ENCODE measurements at places on chromosomes 11 and 22.

- no peak for DNase-seq
Observed at GRCh38 chr22:47247579-47248240, 485.3 kb downstream of the TBC1D22A start.

GRCh38 chr22:20298110-20298802, 21.6 kb downstream of the DGCR6L start:
- no peak for DNase-seq

- DNase-seq: no peak
Observed at GRCh38 chr11:121347094-121347493, 54.5 kb downstream of the SC5D start.

DNA sequence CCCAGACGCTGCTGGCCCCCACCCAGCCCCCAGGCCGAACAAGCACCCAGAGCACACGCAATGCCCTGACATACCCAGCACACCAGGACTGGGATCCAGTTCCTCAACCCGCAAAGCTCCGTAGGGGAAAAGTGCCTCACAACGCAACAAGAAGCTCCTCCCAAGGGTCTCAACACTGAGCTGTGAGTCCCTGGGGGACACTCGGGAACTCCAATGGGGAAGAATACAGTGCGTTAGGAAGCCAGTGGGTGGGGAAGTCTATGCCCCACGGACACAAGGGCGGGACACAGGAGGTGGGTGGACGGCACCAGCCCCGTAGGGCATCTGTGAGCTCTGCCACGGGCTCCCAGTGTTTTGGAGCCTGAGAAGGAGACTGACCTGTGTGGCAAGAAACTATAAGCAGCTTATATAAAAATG, 1.6 kb downstream of the DEAF1 start:
- DNase-seq: no peak

DNA sequence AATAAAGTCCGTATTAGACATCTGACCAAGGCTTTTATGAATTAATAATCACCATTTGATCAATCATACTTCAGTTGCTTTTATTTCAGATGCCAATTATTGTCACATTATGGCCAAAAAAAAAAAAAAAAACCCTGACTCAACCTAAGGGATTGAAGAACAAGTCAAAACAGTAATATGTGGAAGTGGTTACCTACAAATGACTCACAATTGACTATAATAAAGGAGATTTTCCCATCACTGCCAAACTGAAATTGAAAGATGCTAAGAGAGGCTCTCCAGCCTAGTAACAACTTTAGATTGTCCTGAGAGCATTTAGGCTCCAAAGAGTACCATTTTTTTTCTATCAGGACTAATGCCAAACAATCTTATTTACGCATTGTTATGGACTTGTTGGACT, 35.2 kb downstream of the SOX6 start:
- DNase-seq: no peak

- no peak for DNase-seq
Observed at GRCh38 chr11:110470716-110471115, 41.0 kb downstream of the FDX1 start.

DNA sequence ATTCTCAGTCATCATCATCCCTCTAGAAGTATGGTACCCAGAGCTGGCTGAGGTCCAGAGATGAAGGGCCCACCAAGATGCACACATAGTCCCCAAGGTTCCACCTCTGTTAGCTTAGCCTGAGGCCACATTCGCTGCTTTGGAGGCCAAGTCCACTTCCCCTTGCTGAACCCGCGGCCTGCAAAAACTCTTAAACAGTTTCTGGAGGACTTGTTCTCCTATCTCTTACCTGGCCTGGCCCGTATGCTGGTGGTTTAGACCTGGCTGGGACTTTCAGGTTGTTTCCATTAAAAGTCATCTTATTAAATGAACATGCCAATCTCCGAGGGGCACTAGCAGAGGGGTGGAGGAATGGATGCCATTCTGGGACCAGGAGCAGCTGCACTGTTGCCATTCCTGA, 64.6 kb downstream of the KCNC1 start:
- DNase-seq: no peak

GRCh38 chr22:37334859-37335805, 52.8 kb downstream of the CYTH4 start:
- DNase-seq: no peak

DNA sequence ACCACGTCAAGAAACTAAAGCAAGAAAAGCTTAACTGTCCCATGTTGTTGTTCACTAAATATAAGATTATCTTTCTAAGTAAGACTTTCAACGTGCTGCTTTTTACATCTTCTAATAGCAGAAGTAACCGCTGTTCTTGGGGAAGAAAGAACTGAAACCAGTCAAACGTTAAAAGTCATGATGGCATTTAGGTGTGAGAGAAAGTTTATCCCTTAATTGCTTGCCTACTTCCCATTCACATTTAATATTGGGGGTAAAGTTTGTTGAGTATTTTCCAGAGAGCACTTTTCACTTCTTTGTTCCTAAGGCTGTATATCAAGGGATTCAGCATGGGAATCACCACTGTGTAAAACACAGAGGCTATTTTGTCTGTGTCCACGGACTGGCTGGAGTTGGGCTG, 970 bp downstream of the OR5B21 start:
- no peak for DNase-seq

GRCh38 chr11:124380585-124380984, 3.7 kb downstream of the OR8B2 start:
- no peak for DNase-seq

- peak; percentile 87 for DNase-seq
Observed at GRCh38 chr22:24427500-24428164, at the start of gene ADORA2A. Gene ADORA2A (plus strand): TSS chr22:24427599. CDS start chr22:24433405, 5,806 bp downstream.

DNA sequence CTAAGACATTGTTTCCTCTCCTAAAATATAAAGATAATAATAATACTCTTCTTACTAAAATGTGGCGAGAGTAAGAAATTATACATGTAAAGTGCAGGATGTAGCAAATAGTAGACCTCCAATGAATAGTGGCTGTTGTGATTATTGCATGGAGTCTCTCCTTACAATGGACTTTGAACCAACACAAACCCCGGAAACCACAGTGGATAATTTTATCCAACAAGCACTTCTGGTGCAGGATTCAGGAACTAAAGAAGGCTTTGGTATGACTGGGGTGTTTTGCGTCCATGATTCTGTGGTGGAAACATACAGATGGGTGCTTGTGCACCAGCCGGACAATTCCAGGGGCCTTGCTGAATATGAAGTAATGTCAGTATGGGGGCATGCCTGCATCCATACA, 146.4 kb upstream of the UBASH3B start:
- DNase-seq: no peak

- peak; percentile 7 for DNase-seq
Observed at GRCh38 chr11:1640076-1640946, 10.7 kb downstream of the KRTAP5-5 start.

- no peak for DNase-seq
Observed at GRCh38 chr11:59141673-59142460, 789 bp upstream of the FAM111A start.

DNA sequence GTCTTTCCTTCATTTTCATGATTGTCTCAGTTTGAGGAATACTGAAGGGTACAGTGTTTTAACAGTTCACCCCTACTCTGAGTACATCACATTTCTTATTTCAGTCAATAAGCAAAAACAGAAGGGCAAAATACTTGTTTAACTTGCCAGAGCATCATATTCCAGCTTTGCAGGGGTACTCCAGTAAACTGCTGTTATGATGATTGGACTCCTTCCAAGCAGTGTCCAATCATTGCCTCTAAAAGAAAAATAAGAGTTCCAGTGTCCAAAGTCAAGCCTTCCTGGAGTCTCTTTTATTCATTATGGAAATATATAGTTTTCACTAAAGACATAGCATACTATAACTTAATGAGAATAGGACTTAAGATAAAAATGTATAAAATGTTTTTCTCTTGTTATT, 105.1 kb downstream of the FANCF start:
- no peak for DNase-seq

DNA sequence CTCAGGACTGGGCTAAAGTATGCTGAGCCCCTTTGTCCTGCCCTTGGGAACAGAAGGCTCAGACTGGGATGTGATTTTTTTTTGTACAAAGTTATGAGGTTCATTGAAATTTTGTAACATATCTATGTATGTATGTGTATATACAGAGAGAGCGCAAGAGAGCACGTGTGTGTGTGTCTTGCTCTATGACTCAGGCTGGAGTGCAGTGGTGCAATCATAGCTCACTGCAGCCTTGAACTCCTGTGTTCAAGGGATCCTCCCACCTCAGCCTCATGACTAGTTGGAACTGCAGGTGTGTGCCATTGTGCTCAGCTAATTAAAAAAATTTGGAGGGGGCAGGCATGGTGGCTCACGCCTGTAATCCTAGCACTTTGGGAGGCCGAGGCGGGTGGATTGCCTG, 5.7 kb downstream of the TMEM25 start:
- DNase-seq: no peak

DNA sequence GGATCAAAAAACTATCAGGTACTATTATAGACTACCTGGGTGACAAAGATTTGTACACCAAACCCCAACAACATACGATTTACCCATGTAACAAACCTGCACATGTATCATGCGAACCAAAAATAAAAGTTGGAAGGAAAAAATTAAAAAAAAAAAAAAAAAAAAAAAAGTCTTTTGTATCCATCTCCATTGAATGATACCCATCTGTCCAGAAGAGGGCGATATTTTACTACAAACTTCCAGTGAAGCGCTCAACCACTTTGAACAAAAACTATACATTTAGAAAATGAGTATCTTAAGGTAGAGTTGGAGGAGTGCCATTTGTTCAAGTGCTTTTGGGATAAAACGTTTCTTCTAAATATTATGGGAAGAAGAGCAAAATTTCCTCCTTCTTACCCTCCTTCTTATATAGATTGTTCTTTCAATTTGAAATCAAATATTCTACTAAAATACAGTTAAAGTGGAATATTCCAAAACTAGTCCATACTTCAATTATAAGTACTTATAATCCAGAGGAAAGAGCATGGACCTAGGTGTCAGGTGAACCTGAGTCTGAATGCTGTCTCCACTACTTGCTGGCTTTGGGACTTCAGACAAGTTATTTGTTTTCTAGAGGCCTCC, 23.3 kb downstream of the ARL14EP start:
- DNase-seq: peak; percentile 63

DNA sequence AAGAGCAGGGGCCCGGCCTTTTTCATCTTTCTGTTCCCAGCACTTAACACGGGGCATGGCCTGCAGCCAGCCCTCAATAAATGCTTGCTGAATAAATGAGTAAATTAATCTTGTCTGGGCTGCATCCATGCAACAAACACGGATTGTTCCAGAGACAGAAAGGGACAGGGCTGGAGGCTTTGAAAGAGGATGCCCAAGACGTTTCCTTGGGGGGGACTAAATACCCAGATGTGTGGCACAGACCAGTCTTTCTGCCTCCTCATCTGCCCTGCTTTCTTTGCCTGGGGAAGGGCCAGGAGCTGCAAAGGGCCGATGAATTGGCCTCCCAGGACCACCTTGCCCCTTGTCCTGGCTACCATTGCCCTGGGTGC, 40.4 kb downstream of the SHISAL1 start:
- no peak for DNase-seq

DNA sequence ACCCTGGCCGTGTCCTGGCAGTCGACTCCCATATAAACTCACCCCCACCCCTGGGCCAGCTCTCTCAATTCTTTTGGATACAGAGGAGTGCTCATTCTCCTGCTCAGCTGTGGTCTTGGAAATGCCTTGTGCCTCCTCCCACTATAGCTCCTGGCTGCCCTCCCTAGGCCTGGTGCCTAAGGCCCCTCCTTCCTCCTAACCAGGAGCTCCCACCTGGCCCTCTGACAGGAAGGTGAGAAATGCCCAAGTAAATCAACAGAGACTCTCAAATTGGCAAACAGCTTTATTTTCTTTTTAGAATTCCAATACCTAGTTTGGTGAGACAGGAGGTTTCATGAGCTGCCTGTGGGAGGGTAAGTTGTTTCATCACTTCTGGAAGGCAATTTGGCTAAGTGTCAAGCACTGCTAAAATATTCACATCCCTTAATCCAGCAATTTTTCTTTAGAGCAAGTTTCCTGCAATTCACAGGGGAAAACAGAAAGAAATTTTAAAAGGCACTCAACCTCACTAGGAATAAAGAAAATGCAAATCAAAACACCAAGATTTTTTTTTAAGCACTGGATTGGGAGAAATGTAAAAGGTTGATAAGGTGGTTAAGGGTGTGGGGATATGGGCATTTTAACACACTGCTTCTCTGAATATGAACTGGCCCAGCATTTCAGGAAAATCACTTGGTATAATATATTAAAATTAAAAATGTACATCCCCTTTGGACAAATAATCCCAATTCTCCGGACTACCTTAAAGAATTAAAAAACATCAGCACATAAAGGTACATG, 209.7 kb upstream of the ARHGAP20 start:
- no peak for DNase-seq

DNA sequence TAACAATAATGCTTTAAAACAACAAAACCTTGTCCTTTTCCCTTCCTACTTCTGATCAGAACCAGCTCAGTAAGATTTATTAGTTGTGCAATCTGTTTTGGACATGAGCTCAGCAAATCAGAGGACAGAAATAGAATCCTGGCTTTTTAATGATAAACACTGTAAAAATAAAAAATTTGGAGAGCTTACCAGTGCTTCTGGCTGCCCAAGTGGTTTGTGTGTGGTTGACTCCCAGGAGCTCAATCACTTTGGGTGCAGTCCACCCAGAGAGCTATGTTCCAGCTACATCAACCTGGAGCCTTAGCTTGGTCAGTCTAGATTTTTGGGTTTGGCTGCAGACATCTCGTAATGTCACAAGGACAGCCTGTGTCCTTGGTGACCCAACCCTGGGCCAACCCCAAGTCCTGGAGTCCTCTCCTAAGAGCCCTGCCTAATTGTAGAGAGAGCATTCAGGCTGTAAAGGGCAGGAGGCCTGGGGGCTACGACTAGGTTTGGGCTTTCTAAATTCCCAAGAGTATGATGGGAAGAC, 28.5 kb downstream of the CD44 start:
- no peak for DNase-seq

GRCh38 chr11:122209619-122210366, 93.8 kb upstream of the BLID start:
- DNase-seq: no peak

GRCh38 chr11:26953770-26954392, 40.0 kb upstream of the FIBIN start:
- DNase-seq: no peak

DNA sequence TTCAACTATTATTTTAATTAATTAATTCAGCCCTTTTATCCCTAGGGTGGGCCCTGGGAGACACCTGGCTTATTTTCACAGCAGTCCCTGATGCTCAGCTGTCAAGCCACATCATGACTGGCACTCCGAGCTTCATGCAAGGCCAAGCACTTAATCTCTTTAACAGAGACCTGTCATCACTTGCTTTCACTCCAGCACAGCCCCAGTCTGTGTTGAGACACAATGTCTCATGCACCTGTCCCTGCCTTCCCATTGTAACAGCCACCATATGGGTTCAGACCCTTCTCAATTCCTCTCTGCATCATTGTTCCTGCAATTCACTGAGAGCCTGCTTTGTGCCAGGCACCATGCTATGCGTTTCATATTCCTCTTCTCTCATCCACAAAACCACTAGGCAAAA, 222.2 kb upstream of the TENM4 start:
- DNase-seq: no peak

Data from CD4-positive, alpha-beta T cell treated with Interleukin-17A for 1 hour (primary cell).